Adrenal gland (tissue), 19 donors: ENCODE measurements at places on chromosomes 1 and 21.

GRCh38 chr1:231921646-231922345, 295.2 kb downstream of the DISC1 start:
- no peak overlapping the region for H3K4me3 ChIP-seq
- no peaks in the 10 kb centered on the region for H3K36me3 ChIP-seq
- H3K27me3 ChIP-seq = no peaks in the 10 kb centered on the region
- H3K4me1 ChIP-seq = peaks cover 9% of the 10 kb centered on the region

DNA sequence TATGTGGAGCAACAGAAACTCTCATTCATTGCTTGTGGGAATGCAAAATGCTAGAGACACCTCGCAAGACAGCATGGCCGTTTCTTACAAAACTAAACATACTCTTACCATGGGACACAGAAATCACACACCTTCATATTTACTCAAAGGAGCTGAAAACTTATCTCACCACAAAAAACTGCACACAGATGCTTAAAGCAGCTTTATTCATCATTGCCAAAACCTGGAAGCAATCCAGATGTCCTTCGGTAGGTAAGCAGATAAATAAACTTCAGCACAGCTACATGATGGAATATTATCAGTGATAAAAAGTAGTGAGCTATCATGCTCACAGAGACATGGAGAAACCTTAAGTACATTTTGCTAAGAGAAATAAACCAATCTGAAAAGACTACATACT, 124.3 kb downstream of the RERE start:
- DNase-seq = no peak
- no peaks in the 10 kb centered on the region for H3K36me3 ChIP-seq
- H3K27ac ChIP-seq = no peak overlapping the region
- no peaks in the 10 kb centered on the region for H3K27me3 ChIP-seq

- no peak for DNase-seq
- H3K4me3 ChIP-seq = no peak overlapping the region
- H3K36me3 ChIP-seq = no peaks in the 10 kb centered on the region
- H3K27me3 ChIP-seq = peaks cover 21% of the 10 kb centered on the region
- H3K27ac ChIP-seq = no peak overlapping the region
- no peaks in the 10 kb centered on the region for H3K4me1 ChIP-seq
These were observed 1.5 kb upstream of the VANGL2 start for GRCh38 chr1:160398823-160399222.

DNA sequence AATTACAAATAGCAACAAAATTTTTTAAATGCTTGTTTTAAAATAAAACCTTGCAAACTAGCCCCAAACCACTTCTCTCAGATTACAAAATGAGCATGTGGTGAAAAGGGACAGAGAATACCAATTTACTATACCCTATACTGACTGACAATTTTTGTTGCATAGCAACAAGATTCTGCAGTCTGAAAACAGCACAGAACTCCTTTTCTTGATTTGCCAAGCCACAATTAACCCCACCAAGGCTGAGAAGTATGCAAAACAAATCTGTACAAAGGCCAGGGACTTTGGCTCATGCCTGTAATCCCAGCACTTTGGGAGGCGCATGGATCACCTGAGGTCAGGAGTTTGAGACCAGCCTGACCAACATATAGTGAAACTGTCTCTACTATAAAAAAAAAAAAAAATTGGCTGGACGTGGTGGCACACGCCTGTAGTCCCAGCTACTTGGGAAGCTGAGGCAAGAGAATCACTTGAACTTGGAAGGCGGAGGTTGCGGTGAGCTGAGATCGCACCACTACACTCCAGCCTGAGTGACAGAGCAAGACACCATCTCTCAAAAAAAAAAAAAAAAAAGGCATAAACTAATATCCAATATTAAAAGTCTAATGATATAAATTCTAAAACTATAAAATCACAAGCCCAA, 21.8 kb downstream of the ENAH start:
- H3K36me3 ChIP-seq = no peaks in the 10 kb centered on the region
- H3K4me3 ChIP-seq = no peak overlapping the region
- DNase-seq = no peak
- H3K27ac ChIP-seq = no peak overlapping the region

DNA sequence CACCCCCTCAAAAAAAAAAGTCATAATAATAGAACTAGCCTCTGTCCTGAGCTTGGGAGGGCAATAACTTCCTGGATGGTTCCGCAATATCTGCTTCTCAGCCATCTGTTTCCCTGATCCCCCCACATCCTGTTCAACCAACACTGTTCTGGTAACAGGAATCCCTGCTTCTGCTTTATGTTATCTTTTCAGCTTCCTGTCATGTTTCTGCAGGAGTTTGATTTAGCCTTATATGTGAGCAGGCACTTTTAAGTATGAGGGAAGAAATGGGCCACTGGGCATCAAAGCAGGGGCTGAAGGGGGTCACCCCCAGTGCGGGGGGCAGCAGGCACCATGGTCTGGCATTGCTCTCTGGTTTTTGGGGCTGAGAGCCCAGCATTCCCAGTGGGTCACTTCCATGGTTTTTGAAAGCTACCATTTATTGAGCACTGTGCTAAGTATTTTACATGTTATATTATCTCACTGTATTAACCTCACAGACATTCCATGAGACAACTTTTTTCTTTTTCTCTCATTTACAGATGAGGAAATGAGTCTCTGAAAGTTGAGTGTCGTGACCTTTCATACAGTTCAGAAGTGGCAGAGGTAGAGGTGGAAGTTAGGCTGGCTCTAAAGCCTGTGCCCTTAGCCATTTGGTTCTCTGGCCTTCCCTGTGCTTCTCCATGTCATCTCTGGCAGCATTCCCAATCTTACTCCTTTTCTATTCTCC, 61.9 kb downstream of the DNTTIP2 start:
- no peak overlapping the region for H3K4me3 ChIP-seq
- H3K27me3 ChIP-seq = no peaks in the 10 kb centered on the region
- peak overlapping the region; percentile 80 for H3K27ac ChIP-seq
- no peaks in the 10 kb centered on the region for H3K36me3 ChIP-seq
- H3K4me1 ChIP-seq = peaks cover 6% of the 10 kb centered on the region

DNA sequence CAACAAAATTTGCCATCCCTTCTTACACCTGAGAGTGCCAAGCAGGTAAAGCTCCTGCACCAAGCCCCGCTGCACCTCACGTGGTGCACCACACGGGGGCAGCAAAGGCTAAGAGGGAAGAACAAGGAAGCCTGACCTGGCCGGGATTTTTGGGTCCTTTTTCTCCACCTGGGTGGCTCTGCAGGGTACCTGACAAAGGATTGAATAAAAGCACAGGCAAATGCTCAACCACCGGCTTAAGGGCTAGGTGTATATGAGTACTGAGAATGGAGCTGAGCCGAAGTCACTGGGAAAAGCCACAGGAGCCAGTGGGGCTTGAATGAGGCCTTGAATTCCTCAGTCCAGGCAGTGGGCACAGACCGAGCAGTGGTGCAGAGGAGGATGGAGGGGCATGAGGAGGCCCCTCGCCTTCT, 36.4 kb downstream of the ZNF697 start:
- no peaks in the 10 kb centered on the region for H3K36me3 ChIP-seq
- no peaks in the 10 kb centered on the region for H3K4me1 ChIP-seq
- no peaks in the 10 kb centered on the region for H3K27me3 ChIP-seq
- no peak overlapping the region for H3K27ac ChIP-seq
- peak; percentile 87 for DNase-seq

GRCh38 chr1:180631194-180631765, 542 bp upstream of the XPR1 start:
- H3K27me3 ChIP-seq = no peaks in the 10 kb centered on the region
- H3K27ac ChIP-seq = no peak overlapping the region
- no peaks in the 10 kb centered on the region for H3K36me3 ChIP-seq
- H3K4me1 ChIP-seq = peaks cover 10% of the 10 kb centered on the region
- H3K4me3 ChIP-seq = no peak overlapping the region

GRCh38 chr1:99004861-99005442, at the start of gene PLPPR5:
PLPPR5 (minus strand) TSS chr1:99004861; CDS start chr1:99004671, 190 bp downstream.
- H3K27me3 ChIP-seq = peaks cover 26% of the 10 kb centered on the region
- no peak for DNase-seq
- H3K27ac ChIP-seq = no peak within 1 kb of the TSS
- H3K4me1 ChIP-seq = no peaks in the 10 kb centered on the region

- peaks cover 5% of the 10 kb centered on the region for H3K4me1 ChIP-seq
- H3K27ac ChIP-seq = no peak overlapping the region
- H3K27me3 ChIP-seq = no peaks in the 10 kb centered on the region
These were observed 143.1 kb upstream of the SLC45A1 start for GRCh38 chr1:8174807-8175206.

GRCh38 chr1:182784556-182785171, 4.9 kb upstream of the NPL start:
- no peak overlapping the region for H3K4me3 ChIP-seq
- no peaks in the 10 kb centered on the region for H3K36me3 ChIP-seq
- H3K27me3 ChIP-seq = no peaks in the 10 kb centered on the region
- H3K4me1 ChIP-seq = peaks cover 6% of the 10 kb centered on the region

GRCh38 chr1:8448911-8449661, 131.2 kb downstream of the SLC45A1 start:
- DNase-seq = no peak
- no peaks in the 10 kb centered on the region for H3K36me3 ChIP-seq
- peaks cover 31% of the 10 kb centered on the region for H3K4me1 ChIP-seq
- H3K4me3 ChIP-seq = no peak overlapping the region
- H3K27me3 ChIP-seq = no peaks in the 10 kb centered on the region

DNA sequence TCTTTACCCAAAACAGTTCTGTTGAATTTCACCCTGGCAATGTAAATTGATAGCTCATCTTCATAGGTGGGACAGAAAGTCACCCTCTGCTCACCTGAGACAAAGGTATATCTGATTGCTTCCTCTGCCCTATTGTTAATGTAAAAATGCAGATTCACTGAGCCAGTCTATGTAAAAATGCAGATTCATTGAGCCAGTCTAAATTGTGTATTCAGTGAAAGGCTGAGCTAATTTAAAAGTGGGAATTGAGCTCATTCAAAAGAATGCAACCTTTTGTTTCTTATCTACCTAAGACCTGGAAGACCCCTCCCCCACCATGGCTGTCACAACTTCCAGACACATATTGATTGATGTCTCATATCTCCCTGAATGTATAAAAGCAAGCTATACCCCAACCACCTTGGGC, 4.8 kb upstream of the MYSM1 start:
- H3K27me3 ChIP-seq = no peaks in the 10 kb centered on the region
- H3K4me3 ChIP-seq = no peak overlapping the region

GRCh38 chr1:82845866-82846265, 1045.1 kb downstream of the ADGRL2 start:
- no peaks in the 10 kb centered on the region for H3K27me3 ChIP-seq
- no peak overlapping the region for H3K27ac ChIP-seq
- no peak overlapping the region for H3K4me3 ChIP-seq
- no peaks in the 10 kb centered on the region for H3K36me3 ChIP-seq
- H3K4me1 ChIP-seq = no peaks in the 10 kb centered on the region
- DNase-seq = no peak

GRCh38 chr21:33022489-33022827, 3.3 kb upstream of the OLIG2 start:
- H3K27ac ChIP-seq = no peak overlapping the region
- H3K4me1 ChIP-seq = peaks cover 17% of the 10 kb centered on the region
- H3K4me3 ChIP-seq = no peak overlapping the region
- H3K27me3 ChIP-seq = peaks cover 89% of the 10 kb centered on the region
- no peaks in the 10 kb centered on the region for H3K36me3 ChIP-seq

GRCh38 chr21:37799211-37800056, 116.8 kb downstream of the KCNJ6 start:
- no peaks in the 10 kb centered on the region for H3K36me3 ChIP-seq
- DNase-seq = no peak
- no peak overlapping the region for H3K4me3 ChIP-seq
- no peaks in the 10 kb centered on the region for H3K27me3 ChIP-seq

GRCh38 chr21:25907573-25908275, 173.0 kb downstream of the GABPA start:
- H3K27ac ChIP-seq = peak overlapping the region; percentile 54
- H3K27me3 ChIP-seq = no peaks in the 10 kb centered on the region
- DNase-seq = no peak

GRCh38 chr1:194640322-194640721, 1453.9 kb upstream of the B3GALT2 start:
- DNase-seq = no peak
- no peaks in the 10 kb centered on the region for H3K27me3 ChIP-seq
- no peaks in the 10 kb centered on the region for H3K36me3 ChIP-seq
- no peak overlapping the region for H3K27ac ChIP-seq

DNA sequence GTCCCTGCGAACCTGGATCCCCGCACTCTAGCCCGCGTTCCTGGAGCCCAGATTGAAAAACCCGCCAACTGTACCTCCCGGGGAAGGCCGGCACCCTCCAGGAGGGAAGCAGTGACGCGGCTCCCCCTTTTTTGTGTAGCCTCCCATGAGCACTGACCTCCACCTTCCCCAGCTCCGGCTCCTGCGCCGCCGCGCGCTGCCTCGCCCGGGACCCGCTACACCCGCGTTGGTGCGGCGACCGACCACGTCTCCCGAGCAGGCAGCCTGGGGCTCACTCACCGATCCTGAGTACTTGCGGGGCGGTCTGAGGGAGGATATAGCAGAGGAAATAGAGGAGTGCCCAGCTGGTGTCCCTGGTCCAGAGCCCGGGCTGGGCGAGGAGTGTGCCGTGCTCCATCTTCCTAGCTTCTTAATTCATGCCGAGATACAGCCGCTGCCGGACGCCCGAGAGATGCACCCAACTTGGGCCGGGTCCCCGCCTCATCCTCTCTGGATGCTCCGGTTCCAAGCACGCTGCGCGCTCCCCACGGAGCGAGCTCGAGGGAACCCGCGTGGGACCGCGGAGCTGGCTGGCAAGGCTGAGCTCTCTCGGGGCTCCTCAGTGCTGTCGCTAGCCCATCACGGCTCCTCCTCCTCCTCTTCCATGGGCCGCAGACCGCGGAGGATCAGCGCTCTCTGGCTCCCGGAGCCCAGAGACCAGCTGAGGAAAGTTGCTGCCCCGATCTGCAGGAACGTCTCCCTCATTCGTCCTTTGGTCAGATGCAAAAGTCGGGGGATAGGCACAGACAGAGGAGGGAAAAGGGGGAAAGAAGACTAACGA, 482 bp downstream of the GRIK1 start:
- peaks cover 6% of the 10 kb centered on the region for H3K27me3 ChIP-seq
- H3K27ac ChIP-seq = no peak overlapping the region
- no peaks in the 10 kb centered on the region for H3K4me1 ChIP-seq
- no peak overlapping the region for H3K4me3 ChIP-seq
- peak; percentile 53 for DNase-seq

DNA sequence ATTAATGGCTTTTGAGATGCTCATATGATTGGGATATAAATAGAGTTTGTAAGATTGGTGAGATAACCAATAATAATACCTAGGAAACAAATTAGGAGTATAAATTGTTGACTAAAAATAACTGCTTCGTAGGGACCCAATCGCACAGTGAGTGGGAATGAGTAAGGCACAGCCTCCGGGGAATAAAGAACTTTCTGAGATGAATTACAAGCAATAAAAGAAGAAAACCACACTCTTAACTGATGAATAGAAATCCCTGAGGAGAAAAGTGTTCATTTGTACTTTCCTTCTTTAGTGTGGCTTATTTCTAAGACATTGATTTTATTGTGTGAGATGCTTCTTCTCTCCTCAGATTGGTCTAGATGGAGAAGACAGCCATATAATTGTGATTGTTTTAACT, 443.4 kb upstream of the PRMT6 start:
- H3K36me3 ChIP-seq = no peaks in the 10 kb centered on the region
- no peak overlapping the region for H3K4me3 ChIP-seq
- H3K27ac ChIP-seq = no peak overlapping the region
- DNase-seq = no peak
- H3K4me1 ChIP-seq = no peaks in the 10 kb centered on the region
